Heart right ventricle (tissue), 16 donors: ENCODE measurements at places on chromosomes 1 and 21. TPM values are rescaled to one million over a fixed set of nuclear protein-coding genes. Genes with fewer than 3 reads are reported as not detected.

C1orf116 gene
- total RNA-seq, result 1.5 TPM

KCNA3 gene
- total RNA-seq, result 0.40 TPM

KRTAP7-1 gene
- total RNA-seq, result not detected

CPLANE2 gene
- 8.8 TPM for total RNA-seq

ZNF695 gene
- total RNA-seq, result 0.19 TPM

SLC9A1 gene
- total RNA-seq, result 23.7 TPM

STUM gene
- 0.68 TPM for total RNA-seq

RASSF5 gene
- total RNA-seq, result 26.0 TPM

PCAT6 gene
- total RNA-seq, result 0.49 TPM

CD101 gene
- 0.45 TPM for total RNA-seq

CFH gene
- 30.1 TPM for total RNA-seq
